NCI-H2081 treated with DMSO at 0.1 percent for 48 hours (cell line): ENCODE measurements at places on chromosomes 13 and 19.
A peak's percentile ranks its signal among the peaks of the same experiment; 100 is the strongest.

DNA sequence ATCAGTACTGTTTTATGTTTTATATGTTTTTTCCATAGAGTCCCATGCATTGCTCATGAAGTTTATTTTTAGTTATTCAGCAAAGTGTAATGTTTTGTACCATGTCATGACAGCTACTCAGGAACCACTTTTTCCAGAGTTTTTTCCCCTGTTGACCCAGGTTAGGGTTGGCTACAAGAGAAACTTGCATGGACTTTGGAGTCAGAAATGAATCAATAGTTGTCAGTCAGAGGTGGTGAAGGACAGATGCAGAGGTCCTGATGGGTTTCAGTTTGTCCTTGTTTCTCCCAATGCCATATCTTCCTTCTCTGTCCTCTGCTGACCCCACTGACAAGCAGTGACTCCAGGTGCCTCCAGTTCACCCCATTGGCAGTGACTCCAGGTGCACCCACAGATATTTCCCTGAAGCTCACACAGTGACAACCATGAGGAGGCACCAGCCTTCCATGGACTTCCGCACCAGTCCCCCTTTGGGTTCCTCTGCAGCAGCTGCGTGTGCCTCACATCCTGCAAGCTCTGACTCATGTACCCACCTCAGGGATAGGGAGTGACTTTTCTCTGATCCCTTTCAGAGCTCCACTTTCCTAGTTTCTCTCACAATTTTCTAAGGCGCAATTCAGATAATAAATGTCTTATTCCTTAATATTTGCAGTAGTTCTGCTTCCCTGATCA lies 92.1 kb downstream of the AKAP11 start:
- no peak for DNase-seq

GRCh38 chr19:4429771-4430171 lies 27.3 kb downstream of the CHAF1A start:
- no peak for DNase-seq

- DNase-seq, result no peak
These were observed 2861.0 kb downstream of the PCDH9 start for GRCh38 chr13:64369121-64369520.

- no peak for DNase-seq
These were observed 130.9 kb downstream of the ZDHHC20 start for GRCh38 chr13:21328201-21328600.

- no peak for DNase-seq
These were observed 25.8 kb downstream of the LHFPL6 start for GRCh38 chr13:39577203-39577602.

- no peak for DNase-seq
These were observed 63.0 kb downstream of the TBC1D4 start for GRCh38 chr13:75418997-75419396.

DNA sequence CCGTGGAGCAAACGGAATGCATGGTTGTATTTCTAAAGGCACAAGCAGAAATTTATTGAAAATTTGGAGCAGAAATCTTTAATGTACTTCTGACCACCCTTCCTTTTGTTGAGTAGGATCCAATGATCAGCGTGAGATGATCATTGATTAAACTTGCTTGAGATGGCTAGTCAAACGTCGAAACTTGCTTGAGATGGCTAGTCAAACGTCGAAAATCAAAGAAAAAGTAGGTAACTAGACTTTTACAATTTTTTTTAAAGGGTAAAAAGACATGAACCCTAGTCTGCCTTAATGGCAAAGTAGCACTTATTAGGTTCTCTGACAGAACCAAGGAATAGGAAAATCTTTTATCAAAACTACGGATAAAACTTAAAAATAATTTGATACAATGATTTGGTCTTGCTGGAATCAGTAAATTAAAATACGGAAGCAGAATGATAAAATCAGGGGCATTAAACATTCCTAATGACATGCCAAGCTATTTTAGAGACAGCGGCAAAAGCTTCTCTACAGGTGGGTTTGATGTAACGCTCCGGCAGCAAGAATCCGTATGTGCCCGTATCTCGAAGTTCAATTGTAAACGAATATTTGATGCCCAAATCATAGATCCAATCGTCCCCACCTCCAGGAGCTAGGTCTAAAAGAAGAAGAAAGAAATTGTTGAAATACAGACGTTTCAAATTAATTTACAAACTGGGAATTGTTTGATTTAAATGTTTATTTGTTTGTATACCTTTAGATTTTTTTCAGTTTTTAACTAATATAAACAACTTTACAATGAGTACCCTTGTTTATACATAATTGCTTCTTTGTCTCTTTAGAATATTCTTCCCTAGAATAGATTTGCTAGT lies 841 bp upstream of the ZC3H13 start:
- no peak for DNase-seq

- DNase-seq, result no peak
These were observed 15.5 kb upstream of the SIGLEC11 start for GRCh38 chr19:49976496-49976895.

GRCh38 chr13:97188207-97188606 lies 33.9 kb upstream of the MBNL2 start:
- no peak for DNase-seq

GRCh38 chr13:82827724-82828123 lies 1054.5 kb downstream of the SLITRK1 start:
- DNase-seq, result no peak

GRCh38 chr13:105848494-105848893 lies 687.0 kb downstream of the EFNB2 start:
- DNase-seq, result no peak

- DNase-seq, result no peak
These were observed 471 bp downstream of the DACH1 start for GRCh38 chr13:71866335-71867130.

DNA sequence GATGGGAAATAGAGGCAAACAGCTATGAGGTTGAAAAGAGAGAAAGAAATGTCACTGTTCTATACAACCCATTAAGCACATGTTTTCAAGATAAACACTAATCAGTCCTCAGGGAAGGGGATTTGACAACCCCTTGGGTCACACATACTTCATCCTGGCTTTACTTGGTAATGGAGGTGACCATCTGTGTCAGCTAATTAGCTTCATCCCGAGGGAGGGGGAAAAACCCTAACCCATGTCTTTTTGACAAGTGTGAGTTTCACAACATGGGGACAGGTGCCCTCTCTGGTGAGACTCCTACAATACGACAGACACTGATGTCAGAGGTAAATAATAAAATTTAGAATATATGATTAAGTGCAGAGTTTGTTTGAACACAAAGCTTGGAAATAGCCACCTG lies 43.1 kb downstream of the ZNF611 start:
- DNase-seq, result no peak

GRCh38 chr19:11797491-11797890 lies 832 bp upstream of the ZNF491 start:
- DNase-seq, result peak; percentile 78

DNA sequence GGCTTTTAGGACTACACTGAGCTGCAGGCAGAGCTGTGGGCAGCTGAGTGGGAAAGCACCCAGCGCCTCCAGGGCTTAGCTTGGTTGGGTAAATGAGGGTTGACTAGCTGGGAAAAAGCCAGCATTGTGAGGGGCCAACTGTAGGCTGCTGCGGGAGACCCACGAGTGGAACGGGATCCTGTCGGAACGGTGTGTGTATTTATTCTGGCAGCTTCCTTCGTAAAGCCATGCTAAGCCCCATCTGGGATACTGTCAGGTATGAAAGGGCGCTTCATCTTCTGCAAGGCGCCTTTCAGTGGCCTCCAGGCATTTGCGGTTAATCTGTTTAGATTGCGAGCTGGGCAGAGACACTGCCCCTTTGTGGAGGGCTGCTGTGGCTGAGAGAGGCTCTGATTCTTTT lies 39.5 kb upstream of the CNMD start:
- no peak for DNase-seq

GRCh38 chr19:49512970-49513745 lies 697 bp downstream of the FCGRT start:
- DNase-seq, result no peak

DNA sequence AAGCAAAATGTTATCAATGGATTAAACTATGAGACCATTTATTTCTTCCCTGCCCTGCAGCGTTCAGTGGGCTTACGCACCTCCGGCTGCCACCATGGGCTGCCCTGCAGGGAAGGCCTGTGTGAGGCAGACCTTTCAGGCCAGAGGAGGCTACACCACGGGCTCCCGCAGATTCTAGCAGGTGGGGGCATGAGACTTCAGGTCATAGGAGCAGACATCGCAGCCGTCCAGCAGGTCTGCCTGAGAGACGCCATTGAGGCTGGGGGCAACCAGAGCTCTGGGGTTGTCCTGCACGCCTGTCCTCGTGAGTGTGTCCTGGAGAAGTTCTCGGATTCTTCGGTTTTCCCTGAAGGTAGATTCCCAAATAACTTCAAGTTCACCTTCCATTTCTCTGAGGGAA lies 9.4 kb upstream of the SLC7A9 start:
- no peak for DNase-seq

DNA sequence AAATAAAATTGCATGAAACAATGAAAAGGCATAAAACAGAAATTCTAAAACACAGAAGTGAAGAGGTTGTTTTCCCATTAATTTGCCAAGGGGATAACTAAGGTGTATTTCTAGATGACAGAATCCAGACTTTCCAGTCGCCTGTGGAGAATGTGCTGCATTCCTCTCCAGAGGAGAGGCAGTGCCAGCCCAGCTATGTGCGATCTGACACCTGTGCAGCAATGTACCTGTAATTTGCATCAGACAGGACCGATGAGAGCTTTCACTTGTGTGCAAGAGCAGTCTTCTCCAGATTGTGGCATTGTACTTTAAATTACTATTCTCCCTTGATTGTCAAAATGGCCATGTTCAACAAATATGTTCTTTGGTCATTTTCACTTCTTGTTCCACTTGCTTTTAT lies 1037.9 kb downstream of the EFNB2 start:
- no peak for DNase-seq

- DNase-seq, result no peak
These were observed 47.2 kb downstream of the RFX2 start for GRCh38 chr19:6062961-6063575.

DNA sequence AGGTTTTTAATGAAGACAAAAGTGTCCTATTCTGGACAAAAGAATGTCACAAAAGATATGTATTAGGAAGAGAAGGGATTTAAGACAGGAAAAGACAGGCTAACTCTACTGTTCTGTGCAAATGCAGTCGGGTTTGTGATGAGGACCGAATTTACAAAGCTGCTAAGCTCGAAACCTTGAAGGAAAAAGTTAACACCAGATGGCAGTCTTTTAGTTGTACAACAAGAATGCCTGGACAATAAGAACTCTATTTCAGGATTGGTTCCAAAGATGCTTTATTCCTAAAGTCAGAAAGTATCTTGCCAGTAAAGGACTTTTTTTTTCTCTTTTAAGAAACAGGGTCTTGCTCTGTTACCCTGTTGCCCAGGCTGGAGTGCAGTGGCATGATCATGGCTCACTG lies 51.1 kb downstream of the HS6ST3 start:
- DNase-seq, result no peak

DNA sequence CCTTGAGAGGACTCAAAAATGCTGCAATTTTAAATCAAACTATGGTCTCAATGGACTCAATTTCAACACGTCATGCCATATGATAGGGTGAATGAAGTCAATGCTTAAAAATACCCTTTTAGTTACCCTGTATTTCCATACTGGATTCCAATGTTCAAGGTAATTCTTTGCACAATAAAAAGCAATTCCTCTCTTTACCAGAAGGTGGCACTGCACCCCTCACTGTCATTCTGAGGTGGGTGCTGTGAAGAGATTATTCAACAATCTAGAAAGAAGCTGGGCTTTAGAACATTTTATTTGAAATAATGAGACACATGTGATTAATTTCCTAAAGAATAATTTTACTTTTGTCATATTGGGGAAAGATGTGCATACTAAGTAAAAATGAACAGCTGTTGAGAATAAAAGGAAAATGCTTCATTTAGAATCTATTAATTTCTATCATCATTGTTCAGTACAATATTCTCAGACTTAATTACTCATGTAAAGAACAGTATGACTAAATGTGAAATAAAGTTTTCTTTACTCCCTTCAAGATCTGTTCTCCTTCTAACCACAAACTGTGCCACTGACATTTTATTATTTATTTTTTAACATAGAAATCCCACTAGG lies 789.1 kb downstream of the GPC5 start:
- no peak for DNase-seq

DNA sequence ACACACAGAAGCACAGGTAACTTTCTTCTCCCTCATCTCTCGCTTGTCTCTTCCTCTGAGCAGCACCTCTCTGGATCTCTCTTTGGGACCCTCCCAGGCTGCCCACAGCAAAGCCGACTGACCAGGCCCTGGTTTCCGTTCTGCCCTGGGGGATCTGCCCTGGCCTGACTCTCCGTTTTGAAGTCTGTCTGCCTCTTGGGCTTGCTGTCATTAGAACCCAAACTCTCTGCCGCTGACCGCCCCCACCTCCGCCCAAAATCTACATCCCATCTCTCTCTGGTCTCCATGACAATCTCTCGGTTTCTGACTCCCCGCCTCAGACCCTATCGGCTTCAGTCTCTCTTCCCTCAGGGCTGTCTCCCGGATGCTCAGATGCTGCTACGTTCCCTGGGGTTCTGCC lies 6.9 kb downstream of the KCNC3 start:
- no peak for DNase-seq

DNA sequence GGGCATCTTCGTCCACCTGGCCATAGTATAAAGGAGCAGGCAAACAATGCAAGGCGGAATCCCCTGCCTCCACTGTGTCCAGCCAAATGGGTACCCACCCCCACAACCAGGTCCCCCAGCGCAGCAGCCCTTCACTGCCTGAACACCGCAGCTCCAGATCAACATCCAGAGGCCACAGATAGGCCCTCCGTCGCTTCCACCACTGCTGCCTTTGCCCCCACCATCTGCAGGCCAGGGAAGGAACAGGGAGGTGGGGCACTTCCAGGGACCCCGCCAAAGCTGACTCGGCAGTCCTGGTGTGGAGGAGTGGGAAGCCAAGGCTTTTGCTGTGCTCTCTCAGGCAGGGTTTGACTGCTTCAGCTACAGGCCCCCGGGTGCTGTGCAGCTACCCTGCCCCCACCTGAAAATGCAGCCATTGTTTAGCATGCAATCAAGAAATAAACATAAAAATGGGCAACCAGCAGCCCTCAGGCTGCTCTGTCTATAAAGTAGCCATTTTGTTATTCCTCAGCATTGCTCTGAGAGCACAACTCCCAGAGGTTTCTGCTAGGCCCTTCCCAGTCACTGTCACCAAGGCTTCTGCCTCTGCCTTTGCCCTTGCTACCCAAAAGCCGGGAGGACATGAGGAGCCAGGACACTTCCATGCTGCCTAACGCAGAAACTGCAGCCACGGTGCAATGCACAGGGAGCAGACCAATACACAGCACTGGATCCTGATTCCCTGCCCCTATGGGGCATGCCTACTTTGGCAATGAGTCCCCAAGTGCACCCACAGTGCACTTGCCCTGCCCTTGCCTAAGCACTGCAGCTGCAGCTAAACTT lies 733.2 kb upstream of the KLHL1 start:
- DNase-seq, result no peak

- no peak for DNase-seq
These were observed 111.4 kb upstream of the SOX1 start for GRCh38 chr13:111955412-111956065.

GRCh38 chr13:45849408-45849807 lies 2.1 kb downstream of the SIAH3 start:
- DNase-seq, result no peak

- DNase-seq, result no peak
These were observed 57.3 kb upstream of the UBL3 start for GRCh38 chr13:29907670-29908069.
